ENCODE measurements at places on chromosomes 12 and 14. TPM values are rescaled to one million over a fixed set of nuclear protein-coding genes. Genes with fewer than 3 reads are reported as not detected.

Gene ASCL4
- total RNA-seq, result not detected

Gene P2RX7
- total RNA-seq, result 7.7 TPM

GRCh38 chr14:93742761-93743160, 45.5 kb downstream of the PRIMA1 start:
- DNase-seq, result peak; percentile 82
- no peaks in the 10 kb centered on the region for H3K27me3 ChIP-seq
- no peaks in the 10 kb centered on the region for H3K36me3 ChIP-seq

DNA sequence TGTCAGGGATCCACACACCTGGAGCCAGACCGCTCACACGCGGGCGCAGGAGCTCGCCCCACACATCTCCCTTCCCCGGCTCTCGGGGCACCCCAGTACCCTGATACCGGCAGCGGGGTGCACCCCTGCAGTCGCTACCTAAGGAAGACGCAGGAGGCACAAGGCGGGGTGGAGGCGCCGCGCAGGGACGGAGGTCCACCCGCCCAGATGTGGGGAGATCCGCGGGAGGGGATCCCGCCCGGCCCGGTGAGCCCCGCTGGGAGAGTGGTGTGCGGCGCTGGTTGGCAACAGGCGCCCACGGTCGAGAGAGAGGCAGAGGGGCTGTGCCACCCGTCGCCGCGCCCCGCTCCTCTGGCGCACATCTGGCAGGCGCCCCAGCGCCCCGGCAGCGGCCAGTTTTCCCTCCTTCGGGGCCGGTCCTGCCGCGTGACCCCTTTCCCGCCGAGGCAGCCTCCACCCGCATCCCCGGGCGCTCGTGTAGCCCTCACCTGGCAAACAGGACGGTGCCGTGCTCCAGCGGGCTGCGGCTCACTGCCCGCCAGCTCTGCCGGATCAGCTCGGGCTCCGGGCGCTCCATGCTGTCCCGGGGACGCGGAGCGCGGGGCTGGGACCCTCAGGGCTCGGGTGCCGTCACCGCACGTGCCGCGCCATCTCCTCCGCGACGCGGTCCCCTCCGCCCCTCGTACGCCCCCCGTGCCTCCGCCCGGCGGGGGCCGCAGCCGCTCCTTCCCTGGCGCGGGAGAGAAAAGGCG, 469 bp downstream of the NGB start:
- no peaks in the 10 kb centered on the region for H3K36me3 ChIP-seq
- peaks cover 3% of the 10 kb centered on the region for H3K27me3 ChIP-seq
- no peak overlapping the region for H3K27ac ChIP-seq

DNA sequence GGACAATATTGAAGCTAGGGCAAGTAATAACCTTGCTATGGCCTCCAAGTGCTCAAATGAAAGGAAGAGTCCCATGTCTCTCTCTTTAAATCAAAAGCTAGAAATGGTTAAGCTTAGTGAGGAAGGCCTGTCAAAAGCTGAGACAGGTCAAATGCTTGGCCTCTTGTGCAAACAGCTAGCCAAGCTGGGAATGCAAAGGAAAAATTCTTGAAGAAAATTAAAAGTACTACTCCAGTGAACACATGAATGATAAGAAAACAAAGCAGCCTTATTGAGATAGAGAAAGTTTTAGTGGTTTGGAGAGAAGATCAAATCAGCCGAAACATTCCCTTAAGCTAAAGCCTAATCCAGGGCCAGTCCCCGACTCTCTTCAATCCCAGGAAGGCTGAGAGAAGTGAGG, 84.1 kb upstream of the PLEKHA5 start:
- H3K4me3 ChIP-seq, result no peak overlapping the region
- H3K27ac ChIP-seq, result no peak overlapping the region
- no peaks in the 10 kb centered on the region for H3K27me3 ChIP-seq
- H3K36me3 ChIP-seq, result no peaks in the 10 kb centered on the region
- no peaks in the 10 kb centered on the region for H3K4me1 ChIP-seq

DNA sequence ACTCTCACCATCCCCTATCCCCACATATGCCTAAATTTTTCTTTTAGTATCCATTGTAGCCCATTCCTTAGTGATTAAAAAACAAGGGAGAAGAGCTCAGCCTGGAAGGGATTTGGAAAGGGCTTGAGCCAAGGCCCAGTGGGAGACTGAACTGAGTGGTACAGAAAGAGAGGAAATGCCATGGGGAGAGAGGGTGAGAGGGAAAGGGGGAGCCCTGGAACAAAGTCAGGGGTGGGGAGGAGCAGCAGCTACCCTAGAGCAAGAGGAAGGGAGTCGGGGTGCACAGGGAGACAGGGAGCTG, 2.6 kb upstream of the ATN1 start:
- peaks cover 3% of the 10 kb centered on the region for H3K4me1 ChIP-seq
- H3K27ac ChIP-seq, result peak overlapping the region; percentile 97
- no peak for DNase-seq
- H3K4me3 ChIP-seq, result no peak overlapping the region
- H3K36me3 ChIP-seq, result no peaks in the 10 kb centered on the region

DNA sequence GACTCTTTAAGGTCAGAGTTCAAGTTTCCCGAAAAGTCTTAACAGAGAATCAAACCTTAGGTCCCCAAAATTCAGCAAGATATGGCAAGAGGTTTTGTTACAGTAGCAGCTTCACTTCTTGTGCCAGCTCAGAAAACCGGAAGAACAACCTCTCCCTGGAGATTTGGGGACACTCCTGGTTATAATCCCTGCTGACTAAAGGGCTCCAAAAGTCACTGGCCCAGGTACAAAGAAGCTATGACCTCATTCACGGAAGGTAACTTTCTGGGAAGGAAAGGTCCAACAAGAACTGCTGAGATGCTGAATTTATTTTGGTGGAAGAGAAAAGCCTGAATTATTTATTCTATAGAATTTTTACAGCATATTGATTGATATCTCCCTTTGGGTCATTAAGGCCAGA, 55.6 kb upstream of the DIO2 start:
- H3K27me3 ChIP-seq, result no peaks in the 10 kb centered on the region
- DNase-seq, result no peak
- no peaks in the 10 kb centered on the region for H3K4me1 ChIP-seq
- no peak overlapping the region for H3K4me3 ChIP-seq
- H3K27ac ChIP-seq, result no peak overlapping the region

DNA sequence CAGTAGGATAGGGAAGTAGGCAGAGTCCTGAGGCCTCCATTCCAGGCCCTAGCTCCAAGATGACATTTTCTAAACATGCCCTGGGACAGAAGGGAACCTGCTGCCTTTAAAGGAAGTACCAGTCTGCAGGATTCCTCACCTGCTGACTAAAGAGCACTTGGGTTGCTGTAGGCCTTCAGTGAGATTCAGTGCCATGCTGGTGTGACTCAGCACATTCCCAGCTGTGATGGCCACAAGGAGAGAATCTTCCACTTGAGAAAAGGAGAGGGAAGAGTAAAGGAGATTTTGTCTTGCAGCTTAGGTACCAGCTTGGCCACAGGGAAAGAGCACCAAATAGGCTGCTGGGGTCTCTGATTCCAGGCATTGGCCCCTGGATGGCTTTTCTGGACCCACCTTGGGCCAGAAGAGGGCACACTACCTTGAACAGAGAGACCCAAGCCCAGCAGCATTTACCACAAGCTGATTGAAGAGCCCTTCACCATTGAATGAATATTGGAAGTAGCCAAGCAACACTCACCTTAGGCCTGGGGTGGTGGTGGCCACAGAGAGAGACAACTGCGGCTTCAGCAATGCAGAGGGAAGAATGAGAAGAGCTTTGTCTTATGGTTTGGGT, 498.3 kb downstream of the KCNH5 start:
- H3K27me3 ChIP-seq, result no peaks in the 10 kb centered on the region
- DNase-seq, result no peak
- no peak overlapping the region for H3K4me3 ChIP-seq
- no peak overlapping the region for H3K27ac ChIP-seq
